ENCODE measurements at places on chromosomes 1 and 21. TPM values are rescaled to one million over a fixed set of nuclear protein-coding genes. Genes with fewer than 3 reads are reported as not detected.

- no peak for DNase-seq
These were observed 2.8 kb downstream of the S100A10 start for GRCh38 chr1:151990856-151991198.

Gene CENPL
- 19.6 TPM for total RNA-seq

Gene ZYG11A
- 0.41 TPM for total RNA-seq

GRCh38 chr1:93537396-93537795 lies 89.5 kb downstream of the FNBP1L start:
- DNase-seq, result no peak

DNA sequence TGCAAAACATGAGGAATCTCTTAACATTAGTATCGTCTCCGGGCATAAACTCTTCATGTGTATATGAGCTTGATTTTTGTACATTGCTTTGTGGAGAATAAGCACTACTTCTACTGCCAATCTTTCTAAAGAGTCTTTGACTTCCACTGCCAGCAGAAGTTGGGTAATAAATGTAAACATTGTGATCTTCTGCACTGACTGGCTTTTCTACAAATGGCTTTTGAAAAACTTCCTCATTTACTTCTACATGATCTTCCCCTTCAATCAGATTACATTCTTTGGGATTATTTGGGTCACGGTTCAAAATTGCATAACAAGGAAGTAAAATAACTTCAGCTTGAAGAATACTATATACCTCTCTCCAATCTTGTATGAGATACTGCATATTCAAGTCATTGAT lies 30.4 kb upstream of the SLC44A5 start:
- DNase-seq, result no peak

- no peak for DNase-seq
These were observed 6.6 kb downstream of the ATP1A4 start for GRCh38 chr1:160158031-160158430.

DNA sequence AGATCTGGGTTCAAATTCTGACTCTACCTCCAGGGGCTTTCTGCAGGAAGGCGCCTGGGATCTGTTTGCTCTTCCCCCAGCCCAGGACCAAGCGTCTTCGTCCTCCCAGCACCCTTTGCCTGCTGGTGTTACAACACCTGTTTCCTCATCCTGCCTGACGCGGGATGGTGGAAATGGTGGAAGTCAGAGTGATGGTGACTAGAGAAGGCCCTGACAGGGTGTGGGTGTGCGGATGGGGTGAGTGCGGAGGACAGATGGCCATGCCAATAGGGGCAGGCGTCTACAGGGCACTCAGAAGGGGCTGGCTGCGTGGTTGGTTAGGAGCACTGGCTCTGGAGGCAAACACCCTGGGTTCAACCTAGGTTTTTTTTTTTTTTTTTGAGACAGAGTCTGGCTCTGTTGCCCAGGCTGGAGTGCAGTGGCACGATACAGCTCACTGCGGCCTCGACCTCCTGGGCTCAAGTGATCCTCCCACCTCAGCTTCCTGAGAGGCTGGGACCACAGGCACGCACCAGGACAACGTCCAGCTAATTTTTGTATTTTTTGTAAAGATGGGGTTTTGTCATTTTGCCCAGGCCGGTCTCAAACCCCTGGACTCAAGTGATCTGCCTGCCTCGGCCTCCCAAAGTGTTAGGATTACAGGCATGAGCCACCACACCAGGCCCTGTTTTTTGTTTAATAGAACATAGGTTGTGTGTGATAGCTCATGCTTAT lies 1.5 kb downstream of the THEMIS2 start:
- DNase-seq, result no peak

DNA sequence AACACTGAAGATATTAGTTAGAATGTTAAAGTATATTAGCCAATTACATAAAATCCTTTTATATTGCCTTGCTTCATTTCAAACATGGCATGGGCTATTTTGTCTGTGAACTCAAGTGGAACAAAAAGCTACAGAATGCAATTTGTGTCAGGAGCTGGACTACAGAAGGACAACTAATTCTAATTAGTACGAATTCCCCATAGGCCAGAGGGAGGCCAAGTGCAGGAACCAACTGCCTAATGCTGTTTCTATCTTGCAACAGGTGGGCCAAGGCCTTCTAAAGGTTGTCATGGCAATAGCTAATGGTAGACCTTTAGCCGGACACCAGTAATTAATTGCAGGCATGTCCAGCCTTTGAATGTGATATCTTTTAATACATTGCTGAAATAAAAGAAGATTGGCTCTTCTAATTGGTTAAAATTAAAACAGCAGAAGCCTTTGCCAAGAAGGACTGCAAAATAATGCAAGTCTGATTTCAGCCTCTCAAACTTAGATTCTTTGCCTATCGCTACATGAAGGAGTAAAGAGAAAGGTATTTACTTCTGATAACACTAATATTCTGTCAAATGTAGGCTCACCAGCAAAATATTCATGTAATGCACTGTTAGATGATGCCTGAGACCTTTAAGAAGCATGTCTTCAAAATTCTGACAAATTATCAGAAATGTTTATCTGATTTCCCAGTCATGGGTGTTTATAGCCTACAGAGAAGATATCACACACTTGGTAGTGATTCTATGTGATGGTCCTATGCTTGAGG lies 232.1 kb downstream of the LMO4 start:
- no peak for DNase-seq

GRCh38 chr1:46490406-46490655 lies 695 bp downstream of the DMBX1 start:
- no peak for DNase-seq

GRCh38 chr1:20158358-20159070 lies 19.4 kb downstream of the PLA2G2F start:
- DNase-seq, result no peak

Gene LCE1A
- not detected for total RNA-seq

DNA sequence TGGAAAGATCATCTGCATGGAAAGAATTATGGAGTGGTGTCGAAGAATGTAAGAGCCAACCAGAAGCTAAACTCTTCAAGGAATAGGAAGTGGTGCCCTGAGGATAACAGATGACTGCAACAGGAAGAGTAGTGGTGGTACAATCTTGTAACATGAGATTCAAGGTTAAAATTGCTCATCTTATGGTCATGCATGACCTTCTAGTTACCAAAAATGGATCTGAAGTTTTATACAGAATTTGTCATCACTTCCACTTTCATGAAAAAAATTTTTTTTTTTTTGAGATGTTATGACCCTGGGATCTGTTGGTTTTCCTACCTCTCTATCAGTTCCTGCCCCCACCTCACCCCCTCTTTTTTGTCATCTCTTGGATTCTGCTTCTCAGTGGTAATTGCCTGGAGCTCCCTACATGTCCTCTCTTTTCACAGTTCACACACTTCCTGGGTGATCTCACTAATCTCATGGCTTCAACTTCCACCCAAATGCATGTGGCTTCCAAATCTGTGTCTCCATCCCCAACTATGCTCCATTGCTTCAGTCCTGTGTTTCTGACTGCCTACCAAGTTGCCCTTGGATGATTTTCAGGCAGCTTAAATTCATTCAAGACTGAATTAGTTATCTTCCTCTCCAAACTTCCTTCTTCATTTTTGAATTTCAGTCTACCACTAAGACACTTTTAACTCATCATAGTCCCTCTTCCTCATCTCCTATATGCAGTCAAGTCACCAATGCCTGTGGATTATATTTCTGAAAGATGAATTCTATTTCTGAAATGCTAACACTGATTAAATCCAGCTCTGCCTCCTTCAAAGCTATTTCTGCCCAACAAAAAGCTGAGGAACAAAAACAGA lies 48.4 kb downstream of the SLAMF6 start:
- no peak for DNase-seq

Gene ASTN1
- total RNA-seq, result 59.1 TPM

Gene PLEKHN1
- total RNA-seq, result not detected

Gene FYB2
- total RNA-seq, result under 0.01 TPM

Gene PDE9A
- 13.0 TPM for total RNA-seq

DNA sequence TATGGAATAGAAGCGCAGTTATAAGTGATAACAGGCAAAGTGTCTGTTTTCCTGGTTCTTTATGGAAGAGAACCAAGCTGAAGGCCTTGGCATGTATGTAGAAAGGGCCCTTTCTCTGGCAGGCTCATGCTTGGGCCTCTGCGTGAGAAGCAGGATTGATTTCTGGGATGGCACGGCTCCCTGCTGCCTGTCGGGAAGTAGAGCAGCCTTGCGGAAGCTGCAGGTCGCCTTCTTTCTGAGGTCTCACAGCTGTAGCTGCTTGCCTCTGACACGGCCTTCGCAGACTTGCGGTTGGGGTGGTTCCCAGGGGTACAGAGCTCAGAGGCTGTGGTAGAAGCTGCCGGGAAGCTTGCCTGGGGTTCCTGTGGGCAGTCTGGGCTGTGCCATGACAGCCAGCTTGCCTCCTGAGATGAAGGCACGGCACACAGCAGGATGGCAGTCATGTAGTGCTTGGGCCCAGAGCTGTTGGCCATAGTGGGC lies 39.4 kb downstream of the TRAPPC10 start:
- DNase-seq, result no peak

DNA sequence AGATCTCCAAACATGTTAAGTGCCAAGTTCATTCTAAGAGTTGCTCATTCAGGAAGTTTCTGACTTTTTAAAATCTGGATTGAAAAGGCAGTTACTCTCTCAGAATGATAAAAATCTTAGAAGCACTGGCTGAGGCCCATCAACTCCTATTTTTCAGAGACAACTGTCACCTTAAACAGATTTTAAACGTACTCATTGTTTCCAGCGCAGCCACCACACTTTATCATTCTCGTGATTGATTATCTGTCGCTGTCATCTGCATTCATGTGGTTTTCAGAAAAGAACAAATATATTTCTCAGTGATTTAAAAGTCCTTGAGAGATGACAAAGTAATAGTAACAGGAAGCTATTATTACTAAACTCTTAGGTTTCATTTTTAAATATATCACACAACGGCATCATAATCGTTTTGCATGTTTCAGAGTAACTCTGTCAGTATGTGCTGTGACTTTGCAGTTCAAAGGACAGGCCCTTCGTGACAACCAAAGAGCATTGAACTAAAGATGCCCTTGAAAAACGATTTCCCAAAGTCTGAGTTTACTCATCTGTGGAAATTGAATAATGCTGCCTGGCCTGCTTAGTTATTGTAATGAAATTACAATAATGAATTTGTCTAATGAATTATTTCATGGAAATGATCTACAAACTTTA lies 14.9 kb upstream of the KCNK1 start:
- DNase-seq, result no peak

- DNase-seq, result no peak
These were observed 250.0 kb downstream of the SPATA17 start for GRCh38 chr1:217881131-217881543.

- DNase-seq, result peak; percentile 37
These were observed 172.8 kb upstream of the IRF2BP2 start for GRCh38 chr1:234782791-234783190.

DNA sequence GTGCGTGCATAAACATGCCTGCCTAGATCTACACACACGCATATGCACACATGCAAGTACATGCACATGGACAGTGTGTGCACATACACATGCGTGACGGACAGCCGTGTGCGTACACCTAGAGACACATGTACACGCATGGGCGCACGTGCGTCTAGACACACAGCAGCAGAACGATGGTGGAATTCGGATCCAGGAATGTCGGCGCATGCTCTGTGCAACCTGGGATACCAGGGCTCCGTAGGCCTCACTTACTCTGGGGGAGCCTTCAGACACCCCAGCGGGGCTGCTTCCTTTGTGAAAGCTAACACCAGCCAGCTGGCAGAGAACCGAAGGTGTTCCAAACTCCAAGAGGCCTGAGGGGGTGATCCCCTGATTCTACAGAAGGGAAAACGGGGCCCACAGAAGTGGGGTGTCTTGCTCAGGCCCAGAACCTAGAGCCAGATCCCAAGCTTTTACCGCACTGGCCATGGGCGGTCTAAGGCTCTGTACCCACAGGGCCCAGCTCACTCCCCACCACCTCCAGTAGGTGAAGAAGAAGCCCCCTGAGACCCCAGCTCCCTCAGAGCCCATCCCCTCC lies 27.4 kb upstream of the ARHGEF16 start:
- no peak for DNase-seq
